Mammary epithelial cell (primary cell): ENCODE measurements at places on chromosomes 12 and 14.

GRCh38 chr14:36086629-36087395, 89.7 kb downstream of the PTCSC3 start:
- no peak for DNase-seq

DNA sequence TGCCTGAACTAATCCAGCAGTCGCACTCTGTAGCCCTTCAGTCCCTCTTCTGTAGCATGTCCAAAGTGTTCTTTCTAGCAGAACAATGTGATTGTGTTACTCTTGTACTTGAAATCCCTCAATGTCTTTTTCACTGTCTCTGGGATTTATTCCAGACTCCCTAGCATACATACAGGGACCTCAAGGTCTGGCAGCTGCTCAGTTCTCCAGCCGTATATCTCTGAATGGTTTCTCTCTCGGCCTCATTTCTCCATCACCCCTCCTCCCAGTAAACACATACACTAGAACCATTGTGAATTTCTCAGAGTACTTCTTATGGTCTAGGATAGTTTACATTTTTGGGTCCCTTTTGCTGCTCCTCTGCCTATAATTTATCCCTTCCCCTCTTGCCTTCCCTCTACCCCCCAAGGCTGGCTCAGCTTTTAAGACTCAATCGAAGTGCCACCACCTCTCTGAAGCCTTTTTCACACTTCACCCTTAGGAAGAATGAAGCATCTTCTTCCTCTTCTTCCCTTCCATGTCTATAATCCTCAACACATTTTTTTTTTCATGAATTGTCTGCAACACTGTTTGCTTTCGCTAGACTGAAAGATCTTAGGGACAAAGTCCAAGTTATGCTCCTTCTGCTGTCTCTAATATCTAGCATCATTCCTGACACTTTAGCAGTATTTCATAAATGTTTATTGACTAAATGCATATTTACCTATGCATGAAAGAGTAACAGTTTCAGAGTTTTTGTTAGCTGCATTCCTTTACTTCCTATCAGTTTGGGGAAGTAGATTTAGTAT, 446.1 kb downstream of the ZFP36L1 start:
- no peak for DNase-seq

GRCh38 chr14:75875958-75876357, 105.8 kb downstream of the TGFB3 start:
- DNase-seq = peak; percentile 78

GRCh38 chr12:9928607-9929006, 3.6 kb downstream of the CLEC2A start:
- DNase-seq = no peak

- no peak for DNase-seq
These were observed 30.3 kb downstream of the PPP2R5E start for GRCh38 chr14:63512861-63513260.

GRCh38 chr12:88388566-88389540, 191.4 kb downstream of the KITLG start:
- peak; percentile 46 for DNase-seq

DNA sequence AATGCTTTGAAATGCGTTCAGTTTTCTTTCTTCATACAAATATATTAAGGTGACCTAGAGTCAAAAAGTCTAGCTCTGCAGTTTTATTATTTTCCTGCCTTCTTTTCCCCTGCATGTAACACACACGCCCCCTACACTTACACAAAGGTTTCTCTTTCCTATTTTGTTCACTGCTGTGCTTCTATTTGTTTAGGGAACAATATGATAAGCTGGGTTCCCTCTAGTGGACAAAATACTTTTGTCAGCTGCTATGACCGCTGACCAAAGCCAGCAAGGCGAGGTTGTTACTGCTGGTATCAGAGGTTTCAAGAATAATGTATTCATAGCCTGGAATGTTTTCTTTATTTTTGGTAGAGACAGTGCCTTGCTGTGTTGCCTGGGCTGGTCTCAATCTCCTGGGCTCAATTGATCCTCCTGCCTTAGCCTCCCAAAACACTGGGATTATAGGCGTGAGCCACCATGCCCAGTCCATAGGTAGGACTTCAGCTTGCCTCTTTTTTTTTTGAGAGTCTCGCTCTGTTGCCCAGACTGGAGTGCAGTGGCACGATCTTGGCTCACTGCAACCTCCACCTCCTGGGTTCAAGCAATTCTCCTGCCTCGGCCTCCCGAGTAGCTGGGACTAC, 33.4 kb downstream of the FNTB start:
- DNase-seq = peak; percentile 62

DNA sequence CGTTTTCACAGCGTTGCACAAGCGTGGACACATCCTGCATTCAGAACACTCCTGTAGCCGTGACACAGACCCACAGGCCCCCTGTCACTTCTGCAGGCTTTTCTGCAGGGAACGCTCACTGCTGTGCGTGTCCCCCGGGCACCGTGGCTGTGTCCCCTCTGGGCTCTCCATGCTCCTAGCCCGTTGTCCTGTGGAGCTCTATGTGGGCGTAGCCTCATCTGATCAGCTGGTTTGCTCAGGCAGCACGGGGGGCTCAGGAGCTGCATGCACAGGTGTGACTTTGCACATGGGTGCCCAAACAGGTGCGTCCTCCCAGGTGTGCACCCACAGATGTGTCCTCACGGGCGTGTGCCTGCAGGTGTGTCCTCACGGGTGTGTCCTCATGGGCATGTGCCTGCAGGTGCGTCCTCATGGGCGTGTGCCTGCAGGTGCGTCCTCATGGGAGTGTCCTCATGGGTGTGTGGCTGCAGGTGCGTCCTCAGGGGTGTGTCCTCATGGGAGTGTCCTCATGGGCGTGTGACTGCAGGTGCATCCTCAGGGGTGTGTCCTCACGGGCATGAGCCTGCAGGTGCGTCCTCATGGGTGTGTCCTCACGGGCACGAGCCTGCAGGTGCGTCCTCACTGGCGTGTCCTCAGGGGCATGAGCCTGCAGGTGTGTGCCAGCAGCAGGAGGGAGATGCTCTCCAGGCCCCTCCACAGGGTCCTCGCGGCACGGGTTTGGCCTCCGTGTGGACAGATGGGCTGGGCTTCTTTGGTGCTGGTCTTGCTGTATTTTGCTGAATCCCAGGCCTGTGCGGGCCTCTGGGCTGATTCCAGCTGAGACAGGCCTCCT, 17.5 kb downstream of the MTA1 start:
- no peak for DNase-seq

- DNase-seq = peak; percentile 61
These were observed 626.6 kb downstream of the DIO2 start for GRCh38 chr14:79584679-79585078.

DNA sequence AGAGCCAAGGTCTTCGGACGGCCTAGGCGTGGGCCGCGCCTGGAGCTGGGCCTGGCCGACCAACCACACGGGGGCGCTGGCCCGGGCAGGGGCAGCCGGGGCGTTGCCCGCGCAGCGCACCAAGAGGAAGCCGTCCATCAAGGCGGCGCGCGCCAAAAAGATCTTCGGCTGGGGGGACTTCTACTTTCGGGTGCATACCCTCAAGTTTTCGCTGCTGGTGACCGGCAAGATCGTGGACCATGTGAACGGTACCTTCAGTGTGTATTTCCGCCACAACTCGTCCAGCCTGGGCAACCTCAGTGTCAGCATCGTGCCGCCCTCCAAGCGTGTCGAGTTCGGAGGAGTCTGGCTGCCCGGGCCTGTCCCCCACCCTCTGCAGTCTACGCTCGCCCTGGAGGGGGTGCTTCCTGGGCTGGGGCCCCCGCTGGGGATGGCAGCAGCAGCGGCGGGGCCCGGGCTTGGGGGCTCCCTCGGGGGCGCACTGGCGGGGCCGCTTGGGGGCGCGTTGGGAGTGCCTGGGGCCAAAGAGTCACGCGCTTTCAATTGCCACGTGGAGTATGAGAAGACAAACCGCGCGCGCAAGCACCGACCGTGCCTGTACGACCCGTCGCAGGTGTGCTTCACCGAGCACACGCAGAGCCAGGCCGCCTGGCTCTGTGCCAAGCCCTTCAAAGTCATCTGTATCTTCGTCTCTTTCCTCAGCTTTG, 4.4 kb upstream of the SHMT2 start:
- no peak for DNase-seq

GRCh38 chr14:105176513-105176912, 4.6 kb downstream of the NUDT14 start:
- DNase-seq = no peak

DNA sequence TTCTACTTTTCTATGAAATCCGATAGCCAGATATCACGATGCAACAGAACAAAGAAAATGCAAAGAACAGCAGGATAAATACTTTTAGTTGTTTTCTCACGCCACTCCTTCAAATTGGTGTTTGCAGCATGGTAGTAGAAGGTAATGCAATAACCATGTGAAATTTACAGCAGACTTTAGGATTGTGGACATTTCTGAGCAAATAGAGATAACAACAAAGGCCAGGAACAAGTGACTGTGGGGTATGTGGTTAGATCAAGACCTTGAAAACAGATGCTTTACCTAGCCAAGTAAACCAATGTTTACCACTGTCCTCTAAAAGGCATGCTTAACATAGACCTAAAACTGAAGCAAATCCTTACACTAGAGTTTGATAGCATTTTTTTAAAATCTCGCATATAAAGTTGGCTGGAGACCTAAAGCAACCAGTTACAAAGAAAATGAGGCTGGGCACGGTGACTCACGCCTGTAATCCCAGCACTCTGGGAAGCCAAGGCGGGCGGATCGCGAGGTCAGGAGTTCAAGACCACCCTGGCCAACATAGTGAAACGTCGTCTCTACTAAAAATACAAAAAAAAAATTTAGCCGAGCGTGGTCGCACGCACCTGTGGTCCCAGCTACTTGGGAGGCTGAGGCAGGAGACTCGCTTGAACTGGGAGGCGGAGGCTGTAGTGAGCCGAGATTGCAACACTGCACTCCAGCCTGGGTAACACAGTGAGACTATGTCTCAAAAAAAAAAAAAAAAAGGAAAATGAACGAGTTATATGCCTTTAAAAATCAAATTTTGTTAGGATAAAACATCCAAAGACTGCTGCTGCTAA, 123.2 kb upstream of the FOXN3 start:
- DNase-seq = no peak

- peak; percentile 21 for DNase-seq
These were observed 35.6 kb downstream of the RPS29 start for GRCh38 chr14:49550286-49551184.

- no peak for DNase-seq
These were observed 66.0 kb downstream of the FLRT2 start for GRCh38 chr14:85595981-85596380.

DNA sequence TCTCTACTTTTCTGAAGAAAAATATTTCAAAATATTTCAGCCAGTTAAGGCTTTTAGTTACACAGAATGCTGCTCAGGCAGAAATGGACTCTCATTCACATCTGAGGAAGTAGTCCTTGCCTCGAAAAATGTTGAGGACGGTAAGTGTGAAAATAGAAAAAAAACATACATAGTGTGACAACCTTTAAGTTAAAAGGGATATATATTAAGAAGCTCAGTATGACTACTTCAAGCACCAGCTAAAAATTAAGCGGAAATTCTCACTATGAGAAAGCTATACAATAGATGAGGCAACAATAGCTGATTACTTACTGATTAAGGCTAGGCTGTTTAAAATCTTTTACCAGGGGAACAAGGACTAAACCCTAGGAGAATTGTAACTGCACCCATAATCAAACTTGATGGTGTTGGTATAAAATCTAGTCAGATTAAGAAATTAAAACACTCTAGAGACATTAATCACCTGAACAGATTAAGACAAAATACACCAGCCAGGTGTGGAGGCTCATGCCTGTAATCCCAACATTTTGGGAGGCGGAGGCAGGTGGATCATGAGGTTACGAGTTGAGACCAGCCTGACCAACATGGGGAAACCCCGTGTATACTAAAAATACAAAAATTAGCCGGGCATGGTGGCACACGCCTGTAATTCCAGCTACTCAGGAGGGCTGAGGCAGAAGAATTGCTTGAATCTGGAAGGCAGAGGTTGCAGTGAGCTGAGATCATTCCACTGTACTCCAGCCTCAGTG, 53.9 kb downstream of the HNRNPC start:
- peak; percentile 57 for DNase-seq

- peak; percentile 52 for DNase-seq
These were observed 182.7 kb downstream of the KICS2 start for GRCh38 chr12:64039281-64039871.

GRCh38 chr12:73225941-73226340, 953.8 kb downstream of the TRHDE start:
- DNase-seq = no peak

DNA sequence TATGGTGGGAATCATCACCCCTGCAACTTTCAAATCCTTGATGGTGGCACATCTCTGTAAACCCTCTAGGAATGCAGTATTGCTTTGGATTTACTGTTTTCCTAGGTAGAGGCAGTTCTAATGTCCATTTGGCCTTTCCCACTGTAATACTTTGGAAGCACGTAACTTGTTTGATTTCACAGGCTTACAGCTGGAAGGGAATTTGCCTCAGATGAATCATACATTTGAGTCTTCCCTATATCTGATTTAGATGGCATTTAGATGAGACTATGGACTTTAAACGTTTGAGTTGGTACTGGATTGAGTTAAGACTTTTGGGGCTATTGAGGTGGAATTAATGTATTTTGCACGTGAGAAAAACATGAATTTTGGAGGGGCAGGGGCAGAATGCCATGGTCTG, 35.9 kb downstream of the DAAM1 start:
- no peak for DNase-seq

DNA sequence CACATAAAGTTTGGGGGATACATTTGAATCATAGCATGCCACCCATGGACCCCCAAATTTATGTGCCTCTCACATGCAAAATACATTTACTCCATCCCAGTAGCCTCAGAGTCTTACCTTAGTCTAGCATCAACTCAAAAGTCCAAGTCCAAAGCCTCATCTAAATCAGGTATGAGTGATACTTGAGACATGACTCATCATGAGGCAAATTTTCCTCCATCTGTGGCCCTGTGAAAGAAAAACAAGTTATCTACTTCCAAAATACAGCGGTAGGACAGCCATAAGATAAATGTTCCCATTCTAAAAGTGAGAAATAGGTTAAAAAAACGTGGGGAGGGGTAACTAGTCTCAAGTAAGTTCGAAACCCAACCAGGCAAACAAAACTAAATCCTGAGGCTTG, 444.2 kb downstream of the SNAPC1 start:
- DNase-seq = peak; percentile 35

DNA sequence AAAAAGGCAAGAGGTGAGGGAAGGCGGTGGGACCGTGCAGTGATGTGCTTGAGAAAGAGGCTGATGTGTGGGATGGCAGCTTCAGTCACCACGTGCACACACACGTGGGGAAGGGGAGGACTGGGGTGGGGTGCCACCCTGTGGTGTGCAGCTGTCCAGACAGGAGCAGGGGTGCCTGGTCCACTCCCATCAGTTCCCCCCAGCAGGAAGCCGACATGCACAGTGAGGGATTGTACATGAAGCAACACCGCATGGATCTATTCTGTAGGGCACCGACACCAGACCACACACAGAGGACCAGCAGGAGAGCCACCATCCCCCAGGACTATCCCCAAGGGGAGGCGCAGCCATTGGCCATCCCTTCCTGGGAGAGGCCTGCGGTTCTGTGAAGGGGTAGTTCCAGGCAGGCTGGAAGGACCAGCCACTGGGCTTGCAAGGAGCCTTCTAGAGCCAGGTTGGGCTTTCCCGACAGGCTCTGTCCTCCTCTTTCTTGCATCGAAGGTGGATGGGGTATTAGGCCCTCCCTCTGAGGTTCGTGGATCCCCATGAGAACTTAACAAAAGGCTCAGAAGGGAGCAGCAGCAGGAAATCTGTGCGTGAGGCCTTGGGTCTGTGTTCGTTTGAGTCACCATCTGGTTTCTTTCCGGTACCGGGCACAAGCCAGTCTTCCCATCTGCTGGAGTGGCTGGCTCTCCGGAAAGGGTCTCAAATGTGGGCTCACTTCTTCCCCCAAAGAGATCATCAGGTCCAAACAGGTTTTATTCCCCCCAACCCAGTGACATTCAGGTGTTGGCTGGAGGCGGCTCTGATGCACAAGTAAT, 59.8 kb downstream of the PLEKHG3 start:
- DNase-seq = no peak
